ENCODE measurements at places on chromosomes 12 and 14.

GRCh38 chr12:67664171-67664570, 15.6 kb downstream of the DYRK2 start:
- no peak for DNase-seq

DNA sequence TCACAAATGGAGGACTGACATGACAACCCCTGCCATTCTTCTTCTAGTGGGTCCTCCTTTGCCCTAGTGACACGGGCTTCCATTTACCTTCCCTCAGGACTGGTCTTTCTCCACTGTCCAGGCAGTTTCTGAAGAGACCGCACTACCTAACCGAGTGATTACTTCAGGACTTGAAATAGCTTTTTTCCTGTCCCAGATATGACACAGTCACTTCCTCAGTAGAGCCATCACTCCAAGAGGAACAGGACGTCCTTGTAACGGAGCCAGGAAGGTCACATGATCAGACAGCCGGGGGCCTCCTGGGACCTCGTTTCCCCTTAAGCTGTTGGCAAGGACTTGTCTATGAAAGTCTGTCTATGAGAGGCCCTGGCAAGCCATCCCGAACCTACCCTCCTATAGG, 62.3 kb downstream of the FOS start:
- no peak for DNase-seq

DNA sequence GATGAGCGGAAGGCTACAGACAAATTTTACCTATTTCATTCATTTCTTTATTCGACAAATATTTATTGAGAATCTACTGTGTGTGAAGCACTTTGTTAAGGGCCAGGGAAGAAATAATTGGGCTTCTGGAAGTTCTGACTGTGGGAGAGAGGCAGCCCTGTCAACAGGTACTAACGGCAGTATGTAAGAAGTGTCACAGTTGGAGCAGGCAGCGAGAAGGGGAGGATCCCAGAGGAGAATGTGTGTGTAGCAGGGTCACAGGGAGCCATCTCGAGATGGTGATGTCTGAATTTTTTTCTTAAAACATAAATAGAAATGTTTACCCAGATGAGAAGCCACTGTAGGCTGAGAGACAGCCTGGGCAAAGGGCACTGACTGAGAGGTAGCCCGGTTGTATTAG, 163.3 kb upstream of the SLC38A2 start:
- DNase-seq = no peak

- DNase-seq = no peak
Observed at GRCh38 chr14:89178800-89179535, 238.1 kb downstream of the FOXN3 start.

GRCh38 chr12:27571463-27571862, 47.5 kb downstream of the PPFIBP1 start:
- DNase-seq = no peak

GRCh38 chr14:60653701-60654161, 4.5 kb upstream of the SIX1 start:
- DNase-seq = no peak

DNA sequence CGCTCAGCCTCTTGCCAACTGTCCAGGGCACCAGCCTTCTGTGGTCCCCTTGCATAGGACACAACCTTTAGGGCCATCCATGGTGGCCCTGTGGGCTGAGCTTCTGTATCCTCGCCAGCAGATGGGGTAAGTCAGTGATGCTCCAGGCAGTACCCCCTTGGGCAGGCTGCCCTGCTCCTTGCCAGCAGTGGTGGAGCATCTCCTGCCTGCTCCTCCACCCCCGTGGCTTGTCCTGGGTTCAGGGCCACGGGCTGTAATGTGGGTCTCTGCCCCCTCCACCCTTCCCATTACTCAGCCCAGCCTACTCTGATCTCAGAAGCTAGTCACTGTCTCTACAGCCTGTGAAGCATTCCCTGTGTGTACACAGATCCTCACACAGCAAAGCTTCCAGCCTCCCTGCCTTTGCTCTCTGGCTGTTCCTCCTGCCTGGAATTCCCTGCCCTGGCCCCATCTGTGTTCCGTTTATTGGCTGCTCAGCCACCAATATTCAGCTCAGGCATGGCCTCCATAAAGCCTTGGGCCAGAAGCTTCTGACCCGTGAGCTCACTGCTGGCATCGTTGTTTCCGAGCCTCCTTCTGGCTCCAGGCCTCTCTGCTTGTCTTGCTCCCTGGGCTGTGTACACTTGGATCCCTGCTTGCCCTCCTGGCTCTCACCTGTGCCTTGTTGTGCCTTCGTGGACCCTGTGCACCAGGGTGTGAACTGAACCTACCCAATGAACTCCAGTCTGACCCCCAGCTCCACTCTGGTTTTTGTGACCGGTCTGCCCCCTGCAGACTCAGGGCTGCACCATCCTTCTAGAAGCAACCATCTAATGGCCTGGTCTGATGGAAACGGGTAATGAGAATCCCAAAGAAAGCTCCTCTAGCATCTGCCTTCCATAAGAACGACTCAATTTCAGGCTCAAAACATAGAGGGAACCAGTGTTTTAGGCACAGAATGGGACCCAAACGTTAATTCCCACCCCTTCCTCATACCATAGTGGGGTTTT, 177.0 kb upstream of the PRMT8 start:
- no peak for DNase-seq

- peak; percentile 62 for DNase-seq
Observed at GRCh38 chr14:102362084-102362483, 606 bp downstream of the CINP start.

GRCh38 chr12:117331691-117332090, 29.7 kb downstream of the NOS1 start:
- no peak for DNase-seq

- DNase-seq = no peak
Observed at GRCh38 chr12:3715999-3716398, 36.9 kb downstream of the CRACR2A start.

DNA sequence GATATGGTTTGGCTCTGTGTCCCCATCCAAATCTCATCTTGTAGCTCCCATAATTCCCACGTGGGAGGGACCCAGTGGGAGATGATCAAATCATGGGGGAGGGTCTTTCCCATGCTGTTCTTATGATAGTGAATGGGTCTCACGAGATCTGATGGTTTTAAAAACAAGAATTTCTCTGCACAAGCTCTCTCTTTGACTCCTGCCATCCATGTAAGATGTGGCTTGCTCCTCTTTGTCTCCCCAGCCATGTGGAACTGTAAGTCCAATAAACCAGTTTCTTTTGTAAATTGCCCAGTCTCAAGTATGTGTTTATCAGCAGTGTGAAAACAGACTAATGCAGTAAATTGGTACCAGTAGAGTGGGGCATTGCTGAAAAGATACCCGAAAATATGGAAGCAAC, 146.2 kb downstream of the DPF3 start:
- DNase-seq = no peak

Data from activated naive CD4-positive, alpha-beta T cell treated with Interleukin-2 at 50 U/mL for 16 hours (primary cell).